ENCODE measurements at places on chromosomes 4 and X. TPM values are rescaled to one million over a fixed set of nuclear protein-coding genes. Genes with fewer than 3 reads are reported as not detected.

Gene SH3BGRL
- total RNA-seq, result 36.6 TPM

DNA sequence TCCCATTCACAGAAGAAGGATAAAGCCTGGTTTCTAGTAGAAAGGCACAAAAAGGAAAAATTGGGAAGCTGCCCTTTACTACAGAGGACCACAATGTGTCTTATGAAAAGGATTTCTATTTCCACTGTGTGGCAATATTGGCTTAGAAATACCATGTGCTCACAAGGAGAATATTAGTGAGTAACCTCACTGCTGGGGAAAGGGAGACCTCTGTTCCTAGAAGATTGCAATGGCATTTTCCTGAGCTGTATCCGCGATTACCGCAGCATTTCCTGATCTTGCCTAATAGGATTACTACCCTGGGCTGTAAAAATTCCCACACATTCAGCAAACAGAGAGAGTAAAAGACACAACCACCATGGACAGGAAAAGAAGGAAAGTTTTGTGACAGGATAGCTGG is 308.8 kb upstream of the TECRL start:
- DNase-seq, result no peak

- DNase-seq, result no peak
Measured at GRCh38 chr4:141642711-141643110, 6.3 kb downstream of the IL15 start.

- no peak for DNase-seq
Measured at GRCh38 chrX:104351173-104351769, 96.5 kb upstream of the ESX1 start.

Gene MAGEE2
- not detected for total RNA-seq
